ENCODE measurements at places on chromosomes 7 and 10. TPM values are rescaled to one million over a fixed set of nuclear protein-coding genes. Genes with fewer than 3 reads are reported as not detected.
A peak's percentile ranks its signal among the peaks of the same experiment; 100 is the strongest.

DNA sequence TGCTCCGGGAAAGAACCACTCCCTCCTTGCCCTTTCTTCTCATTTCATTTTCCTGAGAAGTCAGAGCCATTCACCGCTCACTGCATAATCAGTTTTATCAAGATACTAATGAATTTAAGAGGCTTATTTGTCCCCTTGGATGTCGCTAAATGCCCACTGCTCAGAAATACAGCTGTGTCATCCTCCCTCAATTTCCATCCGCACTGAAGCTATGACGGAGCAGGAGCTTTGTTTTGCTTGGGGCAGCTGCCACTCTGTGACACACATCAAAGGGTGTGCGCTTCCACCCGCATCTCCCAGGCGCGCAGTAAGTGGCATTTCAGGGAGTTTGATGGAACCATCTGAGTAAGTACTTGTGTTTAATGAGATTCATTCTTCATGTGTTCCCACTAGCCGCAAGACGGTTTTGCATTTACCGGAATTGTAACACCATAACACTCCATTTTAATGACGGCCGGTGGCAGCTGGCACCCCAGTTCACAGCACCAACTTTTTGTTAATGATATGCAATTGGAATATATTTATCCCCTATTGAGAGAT is 103.8 kb upstream of the PARD3 start:
- no peak for DNase-seq
- no peaks in the 10 kb centered on the region for H3K4me1 ChIP-seq
- H3K27me3 ChIP-seq: no peaks in the 10 kb centered on the region
- H3K36me3 ChIP-seq: no peaks in the 10 kb centered on the region
- H3K27ac ChIP-seq: no peak overlapping the region

- H3K27me3 ChIP-seq: no peaks in the 10 kb centered on the region
- no peak overlapping the region for H3K4me3 ChIP-seq
- H3K27ac ChIP-seq: no peak overlapping the region
Observed at GRCh38 chr10:86599041-86599440, 55.3 kb upstream of the OPN4 start.

Gene ADRA2A
- 6.5 TPM for polyA plus RNA-seq

Gene BMS1
- 14.9 TPM for polyA plus RNA-seq

- no peaks in the 10 kb centered on the region for H3K27me3 ChIP-seq
- H3K36me3 ChIP-seq: no peaks in the 10 kb centered on the region
- no peak overlapping the region for H3K27ac ChIP-seq
- no peak for DNase-seq
Observed at GRCh38 chr10:78997635-78998618, 70.8 kb upstream of the ZMIZ1 start.

DNA sequence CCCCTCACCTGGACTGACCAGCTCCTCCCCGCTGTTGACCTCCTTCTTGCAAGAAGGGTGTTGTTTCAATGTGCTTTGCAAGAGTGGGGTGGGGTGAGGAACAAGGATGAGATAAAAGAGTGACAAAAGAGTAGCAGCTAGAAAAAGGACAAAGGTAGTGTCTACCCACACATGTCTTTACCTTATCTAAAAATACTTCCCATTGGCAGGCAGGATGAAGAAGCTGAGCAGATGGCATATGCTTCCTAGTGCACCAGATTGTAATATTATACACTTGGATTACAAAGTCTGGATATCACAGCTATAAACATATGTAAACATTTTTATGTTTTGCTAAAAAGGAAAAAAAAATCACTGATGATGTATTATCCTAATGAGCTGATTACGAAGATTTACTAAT is 34.5 kb downstream of the CHN2 start:
- no peaks in the 10 kb centered on the region for H3K27me3 ChIP-seq
- H3K27ac ChIP-seq: no peak overlapping the region
- no peak for DNase-seq
- H3K4me1 ChIP-seq: no peaks in the 10 kb centered on the region

GRCh38 chr7:47291461-47292081 is 290.3 kb downstream of the TNS3 start:
- H3K27me3 ChIP-seq: no peaks in the 10 kb centered on the region
- H3K36me3 ChIP-seq: no peaks in the 10 kb centered on the region
- peaks cover 3% of the 10 kb centered on the region for H3K4me1 ChIP-seq
- no peak overlapping the region for H3K27ac ChIP-seq

Gene PNLIPRP1
- polyA plus RNA-seq: 0.33 TPM

- no peak overlapping the region for H3K27ac ChIP-seq
- no peak for DNase-seq
- H3K4me1 ChIP-seq: peaks cover 3% of the 10 kb centered on the region
- no peaks in the 10 kb centered on the region for H3K27me3 ChIP-seq
Observed at GRCh38 chr7:27295236-27295635, 52.6 kb downstream of the EVX1 start.

Gene EPHB6
- 38.1 TPM for polyA plus RNA-seq

Gene MUC3A
- 1.5 TPM for polyA plus RNA-seq

DNA sequence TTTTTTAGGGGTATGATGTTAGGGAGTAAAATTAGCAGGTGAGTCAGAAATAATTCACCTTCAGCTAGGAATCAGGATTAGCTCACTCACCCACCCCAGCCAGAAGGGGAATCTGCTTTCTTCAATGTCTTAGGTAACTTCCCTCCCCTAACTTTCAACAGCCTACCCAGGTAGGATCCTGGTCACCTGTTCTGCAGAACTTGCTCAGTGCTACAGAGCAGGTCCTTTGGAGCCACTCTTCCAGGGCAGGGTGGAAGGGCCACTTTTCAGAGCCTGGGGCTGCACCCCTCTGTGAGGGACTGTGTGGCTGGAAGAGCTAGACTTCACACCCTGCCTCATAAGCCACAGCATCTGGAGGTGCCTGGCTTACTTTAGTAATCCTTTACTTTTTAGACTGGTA is 58.1 kb downstream of the SHH start:
- no peaks in the 10 kb centered on the region for H3K36me3 ChIP-seq
- no peaks in the 10 kb centered on the region for H3K4me1 ChIP-seq
- H3K27me3 ChIP-seq: no peaks in the 10 kb centered on the region
- H3K4me3 ChIP-seq: no peak overlapping the region
- no peak overlapping the region for H3K27ac ChIP-seq

DNA sequence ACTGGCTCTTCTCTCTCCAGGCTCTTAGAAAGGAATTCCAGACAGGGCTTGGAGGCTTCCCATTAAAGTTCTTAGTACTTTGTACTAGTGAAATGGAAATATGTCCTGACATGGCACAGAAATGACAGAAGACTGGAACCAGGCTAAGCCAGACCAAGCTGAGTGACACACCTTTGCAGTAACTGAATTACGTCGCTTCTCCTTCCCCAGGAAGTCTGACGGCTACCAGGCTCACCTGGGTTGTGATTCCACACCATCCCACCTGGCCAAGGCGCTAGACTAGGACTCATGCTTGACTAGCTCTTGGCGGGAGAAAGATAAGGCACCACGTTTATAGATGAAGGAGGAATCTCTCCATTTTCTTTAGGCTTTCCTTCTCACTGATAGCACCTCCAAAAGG is 50.7 kb upstream of the KCNIP2 start:
- H3K27ac ChIP-seq: no peak overlapping the region
- no peaks in the 10 kb centered on the region for H3K4me1 ChIP-seq
- H3K36me3 ChIP-seq: no peaks in the 10 kb centered on the region
- DNase-seq: no peak
- H3K4me3 ChIP-seq: no peak overlapping the region

Gene STMP1
- polyA plus RNA-seq: 56.3 TPM

Gene OR2A7
- 1.1 TPM for polyA plus RNA-seq

- no peaks in the 10 kb centered on the region for H3K36me3 ChIP-seq
- DNase-seq: no peak
Observed at GRCh38 chr7:138243430-138243829, 167.2 kb downstream of the AKR1D1 start.

- H3K4me1 ChIP-seq: peaks cover 4% of the 10 kb centered on the region
- no peak overlapping the region for H3K27ac ChIP-seq
- no peaks in the 10 kb centered on the region for H3K36me3 ChIP-seq
- DNase-seq: peak; percentile 41
Observed at GRCh38 chr10:69685802-69686585, 55.9 kb downstream of the FAM241B start.

- no peak overlapping the region for H3K27ac ChIP-seq
- no peaks in the 10 kb centered on the region for H3K4me1 ChIP-seq
Observed at GRCh38 chr7:137462074-137462715, 118.7 kb upstream of the PTN start.

Gene ASIC3
- 20.8 TPM for polyA plus RNA-seq

Gene GHITM
- polyA plus RNA-seq: 284 TPM

DNA sequence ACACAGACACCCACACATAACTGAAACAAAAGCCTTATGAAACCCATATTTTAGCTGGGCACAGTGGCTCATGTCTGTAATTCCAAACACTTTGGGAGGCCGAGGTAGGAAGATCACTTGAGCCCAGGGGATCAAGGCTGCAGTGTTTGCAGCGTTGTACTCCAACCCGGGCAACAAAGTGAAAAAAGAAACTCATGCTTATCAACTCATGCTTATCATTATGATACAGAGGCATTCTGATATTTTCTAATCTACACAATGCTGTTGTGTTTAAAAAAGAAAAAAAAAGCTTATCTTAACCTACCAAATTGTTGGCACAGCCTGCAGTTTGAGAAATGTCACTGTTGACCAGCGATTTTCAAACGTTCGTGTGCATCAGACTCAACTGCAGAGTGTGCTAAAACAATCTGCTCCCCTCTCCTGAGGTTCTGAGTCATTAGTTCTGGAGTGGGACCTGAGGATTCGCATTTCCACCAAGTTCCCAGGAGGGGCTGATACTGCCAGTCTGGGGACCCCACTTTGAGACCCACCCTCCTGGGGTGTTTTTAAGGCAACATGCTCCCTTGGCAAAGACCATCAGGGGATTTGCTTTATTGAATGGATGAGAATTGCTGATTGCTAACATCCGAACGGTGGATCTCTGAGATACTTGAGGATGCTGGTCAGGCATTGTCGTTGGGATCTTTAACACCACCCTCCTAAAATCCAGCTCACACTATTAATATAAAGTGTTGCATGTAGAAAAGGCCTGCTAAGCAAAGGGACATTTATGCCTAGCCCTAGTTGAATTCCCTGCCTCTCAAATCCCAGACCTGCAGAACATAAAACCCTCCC is 16.2 kb downstream of the CHST3 start:
- H3K4me1 ChIP-seq: peaks cover 97% of the 10 kb centered on the region
- peak overlapping the region; percentile 77 for H3K27ac ChIP-seq
- no peaks in the 10 kb centered on the region for H3K36me3 ChIP-seq
- no peaks in the 10 kb centered on the region for H3K27me3 ChIP-seq

GRCh38 chr7:38481401-38481800 is 149.8 kb downstream of the AMPH start:
- no peak overlapping the region for H3K27ac ChIP-seq
- no peak for DNase-seq
- no peaks in the 10 kb centered on the region for H3K36me3 ChIP-seq
- no peaks in the 10 kb centered on the region for H3K4me1 ChIP-seq

GRCh38 chr10:43957267-43958070 is 308.8 kb upstream of the ZNF32 start:
- H3K27ac ChIP-seq: no peak overlapping the region
- H3K4me3 ChIP-seq: no peak overlapping the region
- H3K27me3 ChIP-seq: no peaks in the 10 kb centered on the region
- no peaks in the 10 kb centered on the region for H3K36me3 ChIP-seq

Gene MMP21
- polyA plus RNA-seq: not detected

DNA sequence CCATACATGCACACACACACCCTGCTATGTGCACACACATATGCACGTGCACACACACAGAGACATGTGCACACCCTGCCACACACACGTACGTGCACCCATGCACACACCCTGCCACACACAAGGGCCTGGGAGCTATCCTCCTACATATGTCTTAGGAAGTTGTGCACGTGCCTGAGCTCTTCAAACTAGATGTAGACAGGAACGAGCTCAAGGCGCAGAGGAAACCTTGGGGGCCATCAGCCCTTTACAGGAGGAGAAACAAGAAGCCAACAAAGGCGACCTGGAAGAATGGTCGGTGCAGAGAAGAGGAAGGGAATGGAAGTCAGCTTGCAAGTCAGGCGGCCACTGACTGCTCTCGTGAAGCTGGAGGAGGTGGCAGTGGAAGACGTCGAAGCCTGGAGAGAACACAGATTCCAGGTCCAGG is 58.7 kb downstream of the AOC1 start:
- H3K4me1 ChIP-seq: peaks cover 23% of the 10 kb centered on the region
- H3K4me3 ChIP-seq: no peak overlapping the region
- no peaks in the 10 kb centered on the region for H3K36me3 ChIP-seq

Gene HIP1
- 68.0 TPM for polyA plus RNA-seq

DNA sequence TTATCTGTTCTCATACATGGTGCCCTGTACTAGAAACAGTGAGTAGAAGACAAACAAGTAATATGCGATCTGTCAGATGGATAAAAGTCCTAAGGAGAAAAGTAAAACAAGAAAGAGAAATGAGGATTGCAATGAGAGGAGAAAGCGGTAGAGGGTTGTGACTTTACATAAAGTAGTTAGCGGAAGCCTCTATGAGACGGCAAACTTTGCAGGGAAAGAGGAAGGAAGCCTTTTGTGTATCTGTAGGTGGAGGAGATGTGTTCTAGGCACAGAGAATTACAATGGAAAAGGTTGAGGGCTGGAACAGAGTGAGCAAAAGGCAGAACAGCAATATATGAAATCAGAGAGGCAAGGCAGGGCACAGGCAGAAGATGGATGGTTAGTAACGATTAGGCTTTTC is 150.4 kb upstream of the SEMA3E start:
- no peak overlapping the region for H3K4me3 ChIP-seq
- no peaks in the 10 kb centered on the region for H3K27me3 ChIP-seq
- H3K27ac ChIP-seq: no peak overlapping the region

Gene TMEM236
- polyA plus RNA-seq: 0.49 TPM

- no peak overlapping the region for H3K27ac ChIP-seq
- peaks cover 13% of the 10 kb centered on the region for H3K4me1 ChIP-seq
- no peaks in the 10 kb centered on the region for H3K36me3 ChIP-seq
- DNase-seq: no peak
- H3K27me3 ChIP-seq: no peaks in the 10 kb centered on the region
Observed at GRCh38 chr10:132787495-132788179, 1.7 kb upstream of the NKX6-2 start.

GRCh38 chr10:69829775-69830174 is 28.1 kb downstream of the COL13A1 start:
- H3K27me3 ChIP-seq: no peaks in the 10 kb centered on the region
- no peaks in the 10 kb centered on the region for H3K36me3 ChIP-seq
- DNase-seq: no peak
- H3K4me3 ChIP-seq: no peak overlapping the region

DNA sequence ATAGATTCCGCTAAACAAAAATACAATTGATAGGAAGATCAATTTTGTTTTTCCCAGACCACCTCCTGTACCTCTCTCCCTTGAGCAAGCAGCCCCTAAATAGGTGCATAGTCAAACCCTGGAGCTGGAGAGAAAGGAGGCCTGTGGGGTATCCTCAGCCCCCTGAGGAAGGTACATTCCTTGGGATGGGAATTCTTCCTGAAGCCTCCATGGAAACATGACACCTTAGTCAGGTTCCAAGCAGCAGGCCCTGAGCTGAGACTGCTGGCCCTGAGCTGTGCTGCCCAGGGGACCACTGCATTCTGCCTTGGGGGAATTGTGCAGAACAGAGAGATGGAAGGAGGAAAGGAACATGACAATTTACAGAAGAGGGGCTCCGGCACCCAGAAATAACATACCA is 7.4 kb downstream of the HNRNPF start:
- no peaks in the 10 kb centered on the region for H3K27me3 ChIP-seq
- H3K4me3 ChIP-seq: no peak overlapping the region
- no peak for DNase-seq
- no peak overlapping the region for H3K27ac ChIP-seq
